Activated CD4-positive, alpha-beta T cell treated with anti-CD3 and anti-CD28 coated beads, Interleukin-2, amount 10 ng/mL, durations not matched to agents 7 days and 5 days (primary cell): ENCODE measurements at places on chromosomes 16 and 17.

DNA sequence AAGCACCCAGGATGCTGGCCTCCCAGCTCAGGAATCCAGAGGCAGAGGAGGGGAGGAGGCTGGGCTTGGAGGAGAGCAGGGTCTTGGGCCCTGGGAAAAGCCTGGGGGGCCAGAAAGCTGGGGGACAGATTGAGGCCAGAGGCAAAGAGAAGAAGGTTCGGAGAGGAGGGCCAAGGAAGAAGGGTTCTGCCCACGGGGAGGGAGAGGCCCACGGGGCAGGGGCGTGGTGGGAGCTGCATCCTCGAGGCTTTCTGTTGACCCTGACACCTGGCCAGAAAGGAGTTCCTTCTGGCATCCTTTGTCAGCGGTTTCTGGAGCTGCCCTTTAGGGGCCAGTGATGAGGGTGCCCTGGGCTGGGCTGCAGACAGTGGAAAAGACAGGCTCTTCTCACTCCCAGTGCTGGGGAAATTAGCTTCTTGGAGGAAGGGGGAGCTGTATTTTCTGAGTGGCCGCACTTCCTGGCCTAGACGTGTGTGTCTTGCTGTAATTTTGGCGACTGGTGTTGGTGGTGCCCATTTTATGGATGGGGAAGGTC, 308.7 kb downstream of the SEC14L1 start:
- DNase-seq: no peak

DNA sequence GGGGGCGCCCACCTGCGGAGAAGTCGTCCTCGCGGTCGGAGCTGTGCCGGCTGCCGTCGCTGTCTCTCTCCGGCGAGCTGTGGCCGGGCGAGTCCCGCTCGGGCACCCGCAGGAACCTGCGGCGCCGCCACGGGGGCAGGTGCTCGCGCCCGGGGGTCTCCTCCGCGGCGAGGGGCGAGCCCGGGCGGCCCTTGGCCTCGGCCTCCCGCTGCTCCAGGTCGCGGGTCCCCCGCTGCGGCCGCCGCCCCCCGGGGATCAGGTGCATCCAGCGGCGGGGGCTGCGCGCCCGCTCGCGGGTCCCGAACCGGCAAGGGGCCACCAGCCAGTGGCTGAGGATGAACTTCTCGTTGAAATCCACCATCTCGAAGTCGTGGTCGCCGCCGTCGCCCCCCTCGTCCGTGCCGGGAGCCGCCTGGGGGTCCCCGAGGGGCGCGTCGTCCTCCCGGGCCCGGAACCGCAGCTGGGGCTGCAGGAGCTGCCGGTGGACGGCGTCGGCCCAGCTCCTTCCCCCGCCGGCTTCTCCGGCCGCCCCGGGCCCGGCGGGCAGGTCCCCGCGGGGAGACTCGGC, 41.4 kb upstream of the BHLHA9 start:
- DNase-seq: no peak

DNA sequence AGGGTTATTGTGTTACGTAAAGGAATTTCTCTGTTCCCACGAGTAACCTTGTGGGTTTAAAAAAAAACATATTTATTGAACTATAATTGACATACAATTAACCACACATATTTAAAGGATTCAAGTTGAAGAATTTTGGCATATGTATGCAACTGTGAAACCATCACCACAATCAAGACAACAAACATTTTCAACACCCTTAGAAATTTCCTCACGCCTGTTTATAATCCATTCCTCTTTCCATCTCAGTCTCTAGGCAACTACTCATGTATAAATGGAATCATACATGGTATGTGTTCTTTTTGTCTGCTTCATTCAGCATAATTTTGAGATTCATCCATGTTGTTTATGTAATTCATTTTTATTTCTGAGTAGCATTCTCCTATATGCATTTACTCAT, 104.0 kb downstream of the MRTFB start:
- no peak for DNase-seq

DNA sequence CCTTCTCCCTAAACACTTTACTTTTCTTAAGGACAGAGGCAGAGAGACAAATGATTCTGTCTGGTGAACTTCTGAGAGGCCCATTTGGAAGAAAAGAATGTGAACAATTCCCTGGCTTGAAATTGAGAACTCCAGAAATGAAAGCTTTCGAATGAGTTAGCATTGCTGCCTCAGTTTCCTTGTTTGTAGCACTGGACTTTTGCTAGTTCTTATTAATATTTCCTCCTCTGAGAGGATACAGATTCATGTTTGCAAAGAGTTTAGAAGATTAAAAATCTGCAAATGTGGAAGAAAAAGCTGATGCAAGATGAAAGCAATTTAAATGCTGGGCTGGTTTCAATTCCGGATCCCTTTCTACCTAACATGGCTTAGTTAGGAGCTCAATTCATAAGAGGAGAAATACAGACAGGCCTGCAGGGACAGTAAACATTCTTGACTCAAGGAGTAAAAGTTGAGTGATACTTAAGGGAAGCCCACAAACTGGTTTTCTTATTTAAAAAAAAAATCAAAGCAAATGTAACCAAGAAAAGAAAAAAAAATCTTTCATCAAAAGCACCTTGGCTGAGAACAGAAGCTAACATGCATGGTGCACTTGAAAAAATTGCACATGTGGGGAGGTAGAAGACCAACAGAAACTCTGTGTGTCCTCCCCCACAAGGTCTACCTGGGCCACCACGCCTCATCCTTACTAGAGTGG, 27.1 kb downstream of the HNF1B start:
- no peak for DNase-seq

DNA sequence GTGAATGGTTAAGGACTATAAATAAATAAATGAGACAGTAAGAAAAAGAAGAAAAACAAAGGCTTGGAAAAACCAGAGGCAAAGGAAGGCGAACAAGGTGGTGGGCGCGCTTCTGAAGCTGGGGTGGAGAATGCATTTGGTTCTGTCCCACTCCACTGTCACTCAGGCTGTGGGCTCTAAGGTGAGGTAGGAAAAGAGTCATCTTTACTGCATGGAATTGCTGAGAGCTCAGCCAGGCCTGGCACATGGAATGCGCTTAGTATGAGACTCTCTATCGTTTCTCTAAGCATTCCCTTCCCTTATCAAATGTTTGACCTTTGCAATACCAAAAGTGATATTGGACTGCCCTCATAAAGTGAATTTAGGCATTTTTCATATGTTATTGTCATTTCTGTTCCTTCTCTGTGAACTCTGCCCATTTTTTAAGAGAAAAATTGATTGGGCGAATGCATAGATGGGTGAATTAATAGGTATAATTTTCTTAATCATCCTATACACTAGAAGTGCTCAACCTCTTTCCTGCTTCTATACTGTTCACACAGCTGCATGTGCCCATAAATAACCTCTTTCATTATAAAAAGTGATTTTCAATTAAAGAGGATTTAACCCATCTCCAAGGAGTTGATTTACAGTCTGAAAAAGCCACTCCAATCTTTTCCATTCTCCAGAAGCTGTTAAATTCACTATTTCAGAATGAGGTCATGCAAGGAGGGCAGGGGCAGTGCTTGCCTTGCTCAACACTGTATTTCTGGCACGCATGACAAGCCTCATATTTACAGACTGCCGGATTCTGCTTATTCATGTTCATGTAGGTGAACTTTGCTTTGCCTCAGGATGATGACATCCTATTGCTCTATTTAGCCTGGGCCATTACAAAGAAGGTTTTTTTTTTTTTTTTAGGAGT, 87.7 kb downstream of the MYH10 start:
- no peak for DNase-seq

DNA sequence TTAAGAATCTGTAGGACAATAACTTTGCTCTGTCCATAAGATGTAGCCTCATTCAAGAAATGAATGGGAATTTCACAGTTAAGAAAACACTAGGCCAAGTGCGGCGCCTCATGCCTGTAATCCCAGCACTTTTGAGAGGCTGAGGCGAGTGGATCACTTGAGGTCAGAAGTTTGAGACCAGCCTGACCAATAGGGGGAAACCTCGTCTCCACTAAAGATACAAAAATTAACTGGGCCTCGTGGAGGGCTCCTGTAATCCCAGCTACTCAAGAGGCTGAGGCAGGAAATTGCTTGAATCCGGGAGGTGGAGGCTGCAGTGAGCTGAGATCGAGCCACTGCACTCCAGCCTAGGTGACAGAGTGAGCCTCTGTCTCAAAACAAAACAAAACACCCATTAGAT, 19.9 kb upstream of the RSL1D1 start:
- no peak for DNase-seq

- DNase-seq: no peak
These were observed 29.4 kb downstream of the PEMT start for GRCh38 chr17:17562146-17562511.

DNA sequence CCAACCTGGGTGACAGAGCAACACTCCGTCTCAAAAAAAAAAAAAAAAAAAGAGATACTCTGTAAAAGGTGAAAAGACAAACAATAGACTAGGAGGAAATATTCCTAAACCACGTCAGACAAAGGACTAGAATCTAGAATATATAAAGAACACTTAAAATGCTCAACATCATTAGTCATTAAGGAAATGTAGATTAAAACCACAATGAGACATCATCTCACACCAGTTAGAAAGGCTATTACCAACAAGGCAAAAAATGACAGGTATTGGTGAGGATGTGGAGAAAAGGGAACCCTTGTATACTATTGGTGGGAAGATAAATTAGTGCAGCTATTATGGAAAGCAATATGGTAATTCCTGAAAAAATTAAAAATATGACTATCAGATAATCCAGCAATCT, 903.1 kb upstream of the SOX9 start:
- DNase-seq: no peak
